Ecto neural progenitor cell (in vitro differentiated cells): ENCODE measurements at places on chromosomes 3 and 15.

GRCh38 chr3:127629467-127630403, 750 bp downstream of the PODXL2 start:
- no peak for DNase-seq

- no peak for DNase-seq
These were observed 154.2 kb upstream of the TSPAN3 start for GRCh38 chr15:77225088-77225487.

GRCh38 chr3:48938689-48939088, 20.0 kb downstream of the ARIH2 start:
- no peak for DNase-seq

DNA sequence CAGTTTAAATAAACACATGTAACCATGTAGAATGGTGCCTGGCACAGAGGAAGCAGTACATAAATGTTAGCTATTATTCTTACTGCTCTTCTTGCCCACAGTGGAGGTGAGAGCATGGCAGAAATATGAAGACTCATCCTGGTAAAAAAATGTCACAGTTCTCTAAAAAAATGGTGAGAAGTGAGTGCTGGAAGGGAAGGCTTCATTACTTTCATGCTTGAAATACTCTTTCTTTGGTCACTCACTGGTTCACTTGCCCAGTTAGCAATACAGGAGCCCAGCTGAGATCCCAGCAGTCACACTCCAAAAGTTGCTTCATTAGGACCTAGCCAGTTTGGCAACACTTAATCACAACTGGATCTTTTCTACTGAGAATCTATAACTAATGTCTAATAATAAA, 1017.2 kb downstream of the TUSC7 start:
- no peak for DNase-seq

DNA sequence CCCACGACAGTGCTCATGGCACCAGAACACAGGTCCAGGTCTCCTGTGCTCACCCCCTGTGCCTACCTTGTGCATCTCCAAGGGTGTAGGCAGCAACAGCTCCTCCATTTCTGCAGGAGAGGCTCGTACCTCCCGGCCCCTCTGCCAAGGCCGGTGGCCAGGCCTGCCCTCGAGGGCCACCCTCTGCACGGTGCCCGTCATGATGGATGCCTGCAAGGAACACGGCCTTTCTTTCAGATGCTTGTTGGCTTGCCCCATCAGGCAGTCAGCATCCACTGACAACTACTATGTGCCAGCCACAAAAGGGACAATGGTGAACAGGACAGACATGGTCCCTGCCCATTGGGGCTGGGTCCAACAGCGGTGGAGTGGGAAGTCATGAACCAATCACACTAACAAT, 43.8 kb downstream of the GRIP2 start:
- no peak for DNase-seq

DNA sequence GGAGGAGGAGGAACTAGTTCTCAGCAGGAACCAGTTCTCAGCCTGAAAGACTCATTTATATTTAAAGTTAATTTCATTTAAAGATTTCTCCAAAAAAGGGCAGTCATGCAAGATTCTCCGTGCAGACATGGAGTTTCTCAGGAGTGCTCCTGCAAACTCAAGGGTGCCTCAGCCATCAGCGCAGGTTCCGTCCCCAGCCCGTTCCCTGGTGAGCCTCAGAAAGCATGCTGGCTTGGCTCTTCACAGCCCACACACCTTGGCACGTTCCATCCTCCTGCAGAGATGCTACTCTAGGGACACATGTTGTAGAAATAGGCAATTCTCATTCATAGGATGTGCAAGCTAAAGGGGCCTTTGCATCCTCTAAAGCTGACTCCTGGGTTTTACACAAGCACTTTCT, 123.0 kb downstream of the LIPC start:
- DNase-seq, result no peak

- no peak for DNase-seq
These were observed 792.3 kb downstream of the AGBL1 start for GRCh38 chr15:86871964-86872363.

GRCh38 chr3:32996048-32996754, 44.8 kb downstream of the CCR4 start:
- no peak for DNase-seq

DNA sequence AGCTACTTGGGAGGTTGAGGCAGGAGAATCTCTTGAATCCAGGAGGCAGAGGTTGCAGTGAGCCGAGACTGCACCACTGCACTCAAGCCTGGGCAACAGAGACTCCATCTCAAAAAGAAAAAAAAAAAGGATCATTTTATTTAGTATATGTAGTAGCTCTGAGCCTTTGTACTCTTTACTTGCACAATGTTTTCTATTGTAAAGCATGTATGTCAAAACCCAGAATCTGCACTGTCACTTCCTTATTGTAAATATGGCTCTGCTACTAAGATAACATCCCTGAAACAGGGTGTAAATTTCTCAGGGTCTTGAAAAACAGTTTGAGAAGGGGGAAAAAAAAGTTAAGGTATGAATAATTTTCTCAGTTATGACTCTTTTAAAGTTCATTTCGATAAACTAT, 35.1 kb downstream of the SLMAP start:
- DNase-seq, result no peak

- no peak for DNase-seq
These were observed 139.3 kb downstream of the STT3B start for GRCh38 chr3:31671976-31672375.

- peak; percentile 24 for DNase-seq
These were observed 18.4 kb downstream of the ITGA11 start for GRCh38 chr15:68413363-68414205.

DNA sequence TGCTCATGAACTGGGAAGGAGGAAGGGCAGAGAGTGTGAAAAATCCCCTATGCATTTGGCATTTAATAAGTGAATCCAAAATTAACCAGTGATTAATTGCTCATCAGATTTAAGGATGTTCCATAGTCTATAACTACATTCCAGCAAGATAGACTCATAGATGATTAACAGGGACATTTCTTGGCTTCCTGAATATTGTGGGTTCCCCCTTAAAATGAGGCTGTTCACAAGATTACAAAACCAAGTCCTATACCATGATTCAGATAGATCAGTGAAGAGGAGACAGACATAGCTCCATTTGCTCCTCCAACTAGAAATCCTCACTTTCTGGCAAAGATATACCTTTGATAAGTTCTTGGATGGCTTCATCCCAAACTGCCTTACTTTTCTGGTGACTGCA, 15.4 kb downstream of the RASGRP1 start:
- no peak for DNase-seq

DNA sequence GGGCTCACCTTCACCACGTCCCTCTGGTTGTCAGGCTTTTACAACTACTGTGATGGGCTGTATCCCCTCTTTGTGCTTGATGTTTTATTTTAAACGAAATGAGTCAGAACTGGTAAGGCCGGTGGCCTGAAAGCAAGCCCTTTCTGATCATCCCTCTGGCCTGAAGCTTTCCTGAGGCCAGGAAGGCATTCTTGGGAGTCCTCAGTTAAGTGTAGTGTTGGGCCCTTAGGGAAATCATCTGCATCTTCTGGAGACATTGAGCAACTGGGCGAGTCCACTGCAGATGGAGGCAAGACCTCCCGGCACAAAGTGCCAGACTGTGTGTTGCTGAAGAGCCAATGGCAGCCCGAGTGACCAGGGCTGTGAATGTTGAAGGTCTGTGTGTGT, 33.0 kb upstream of the AMOTL2 start:
- no peak for DNase-seq

DNA sequence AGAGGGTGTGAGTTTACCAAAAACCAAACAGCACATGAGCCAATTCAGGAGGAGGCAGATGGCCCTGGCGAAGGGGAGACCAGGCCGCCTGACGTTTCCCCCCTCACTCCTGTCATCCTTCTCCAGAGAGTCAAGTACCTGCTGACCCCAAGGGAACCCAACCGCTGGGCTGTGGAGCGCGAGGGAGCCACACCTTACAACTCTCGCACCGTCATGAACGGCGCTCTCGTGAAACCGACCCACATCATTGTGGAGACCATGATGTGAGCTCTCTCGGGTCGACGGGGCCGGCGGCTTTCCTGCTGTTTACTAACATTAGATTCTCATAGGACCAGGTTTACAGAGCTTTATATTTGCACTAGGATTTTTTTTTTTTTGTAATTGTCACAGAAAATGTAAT, 55.4 kb downstream of the GRIP2 start:
- DNase-seq, result no peak

DNA sequence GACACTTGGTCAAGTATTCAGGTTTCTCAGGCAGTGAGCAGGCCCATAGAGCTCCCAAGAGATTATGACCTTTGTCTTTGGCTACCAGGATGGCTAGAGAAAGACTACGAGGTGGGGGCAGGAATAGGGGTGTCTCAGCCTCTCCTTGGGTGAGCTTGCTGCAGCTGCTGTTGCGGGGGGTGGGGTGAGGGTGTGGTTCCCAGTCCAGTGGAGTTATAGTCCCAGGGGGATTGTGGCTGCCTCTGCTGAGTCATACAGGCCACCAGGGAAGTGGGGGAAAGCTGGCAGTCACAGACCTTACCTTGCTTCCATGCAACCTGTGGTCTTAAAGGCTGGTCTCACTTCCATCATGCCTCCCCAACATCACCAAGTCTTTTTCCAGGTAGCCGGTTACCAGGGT, 31.7 kb downstream of the ATP2C1 start:
- DNase-seq, result no peak

- no peak for DNase-seq
These were observed 31.6 kb upstream of the ZNF770 start for GRCh38 chr15:35019404-35020327.

- no peak for DNase-seq
These were observed 6.6 kb downstream of the TIPARP start for GRCh38 chr3:156681002-156681401.

- DNase-seq, result no peak
These were observed 392.6 kb downstream of the ZPLD1 start for GRCh38 chr3:102827386-102827785.

DNA sequence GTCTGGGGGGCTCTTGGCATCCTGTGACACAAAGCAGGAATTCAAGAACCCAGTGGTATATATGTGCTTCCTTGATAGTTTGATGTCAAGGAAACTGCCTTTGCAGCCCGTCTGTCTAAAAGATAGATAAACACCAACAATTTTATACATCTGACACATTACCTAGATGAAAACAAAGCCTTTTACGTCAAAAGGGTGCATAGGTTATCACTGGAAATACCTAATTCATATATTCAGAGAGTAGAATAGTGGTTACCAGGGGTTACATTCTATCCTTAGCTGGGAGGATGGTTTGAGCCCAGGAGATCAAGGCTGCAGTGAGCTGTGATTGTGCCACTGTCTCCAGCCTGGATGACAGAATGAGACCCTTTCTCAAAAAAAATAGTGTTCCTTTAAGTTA, 356.9 kb upstream of the RASGRP1 start:
- no peak for DNase-seq

GRCh38 chr15:63519548-63520178, 15.3 kb downstream of the USP3 start:
- DNase-seq, result no peak

DNA sequence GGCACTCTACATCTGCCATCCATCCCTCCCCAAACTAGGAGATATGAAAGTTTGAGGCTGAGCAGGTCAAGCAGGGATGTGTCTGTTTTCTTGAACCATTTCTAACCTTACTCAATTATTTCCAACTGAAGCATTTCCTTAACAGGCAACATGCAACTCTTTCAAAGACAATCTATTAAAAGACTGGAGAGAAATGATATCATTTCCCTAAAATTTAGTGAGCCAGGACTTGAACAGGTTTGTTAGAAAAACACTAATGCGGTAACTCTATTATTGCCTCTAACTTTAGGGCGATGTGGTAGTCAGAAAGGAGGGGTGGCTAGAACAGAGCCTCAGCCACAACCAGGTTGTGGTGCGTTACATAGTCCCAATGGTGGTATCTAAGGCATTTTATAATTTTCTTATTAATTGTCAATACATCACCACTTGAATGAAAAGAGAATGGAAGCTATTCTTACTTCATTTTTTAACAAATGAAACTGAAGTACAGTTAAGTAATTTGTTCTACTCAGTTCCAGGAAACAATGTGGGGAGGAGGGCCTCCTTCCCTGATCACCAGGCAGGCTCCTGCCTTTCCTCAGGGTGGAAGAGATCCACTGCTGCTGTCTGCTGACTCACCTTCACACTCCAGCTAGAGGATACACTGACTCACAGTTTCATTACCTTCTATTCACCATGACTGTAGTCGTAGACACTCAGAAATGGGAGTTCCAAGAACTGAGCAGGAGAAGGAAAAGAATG, 22.8 kb downstream of the MYO1E start:
- DNase-seq, result no peak

GRCh38 chr3:138230525-138230924, 43.4 kb downstream of the ARMC8 start:
- no peak for DNase-seq

GRCh38 chr3:136070953-136071949, 105.7 kb downstream of the PPP2R3A start:
- peak; percentile 54 for DNase-seq

DNA sequence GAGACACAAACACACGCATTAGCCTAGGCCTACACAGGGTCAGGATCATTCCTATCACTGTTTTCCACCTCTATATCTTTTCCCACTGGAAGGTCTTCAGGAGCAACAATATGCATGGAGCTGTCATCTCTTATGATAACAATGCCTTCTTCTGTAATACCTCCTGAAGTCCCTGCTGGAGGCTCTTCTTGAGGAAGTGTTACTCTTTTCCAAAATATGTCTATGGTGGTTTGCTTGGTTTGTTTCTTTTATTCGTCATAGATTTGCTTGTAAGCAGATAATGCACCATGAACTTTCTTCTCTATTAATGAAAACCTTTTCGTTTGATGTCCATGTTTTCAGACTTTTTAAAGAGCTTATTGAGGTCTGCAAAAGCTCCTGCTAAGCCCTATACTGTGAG, 109.3 kb downstream of the GMPS start:
- DNase-seq, result no peak

DNA sequence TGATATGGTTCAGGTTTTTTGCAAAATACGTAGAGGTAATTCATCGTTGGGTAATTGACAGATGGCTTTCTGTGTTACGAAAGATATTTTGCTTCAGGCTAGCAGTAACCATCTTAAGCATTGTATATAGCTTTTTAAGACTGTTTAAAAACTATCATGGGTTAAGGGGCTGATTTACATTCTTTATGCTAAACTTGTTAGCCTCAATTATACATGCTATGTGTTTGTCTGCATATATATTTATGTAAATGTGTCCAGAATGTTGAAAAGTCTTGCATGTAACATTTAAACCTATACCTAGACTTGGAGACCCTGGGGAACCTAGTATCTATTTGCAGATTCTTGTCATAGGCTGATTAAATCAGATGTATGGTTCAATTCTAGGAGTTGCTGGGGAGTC, 11.1 kb upstream of the P2RY14 start:
- DNase-seq, result no peak

DNA sequence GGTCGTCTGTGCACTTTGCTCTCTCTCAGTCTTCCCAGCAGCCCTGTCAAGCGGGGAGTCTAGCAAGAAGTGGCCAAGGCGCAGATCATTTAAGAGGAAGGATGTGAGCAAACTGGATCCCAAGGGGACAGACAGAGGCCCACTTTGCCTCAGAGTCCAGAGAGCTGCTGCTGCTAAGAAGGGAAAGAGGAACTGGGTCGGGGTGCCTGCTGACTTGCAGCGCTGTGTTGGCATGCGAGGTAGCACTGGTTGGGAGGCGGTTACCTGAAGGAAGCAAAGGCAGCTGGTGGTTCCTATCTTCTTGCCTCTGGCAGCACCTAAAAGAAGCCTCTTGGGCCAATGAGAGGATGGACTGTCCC, 28.1 kb downstream of the SMAD3 start:
- DNase-seq, result no peak

- no peak for DNase-seq
These were observed 26.2 kb downstream of the LPP start for GRCh38 chr3:188180114-188180513.
